ENCODE measurements at places on chromosomes 7 and 10. TPM values are rescaled to one million over a fixed set of nuclear protein-coding genes. Genes with fewer than 3 reads are reported as not detected.

Gene GPR37
- total RNA-seq, result 66.9 TPM

Gene MRM2
- 22.0 TPM for total RNA-seq

Gene VSTM2A
- total RNA-seq, result 27.3 TPM

Gene FAM20C
- total RNA-seq, result 24.7 TPM

Gene SPDYE5
- 0.22 TPM for total RNA-seq

Gene SVIL
- 107 TPM for total RNA-seq

Gene FFAR4
- not detected for total RNA-seq

Gene CYP26C1
- total RNA-seq, result 0.38 TPM

Gene IFIT1B
- 1.0 TPM for total RNA-seq

Gene ABCC2
- total RNA-seq, result 3.4 TPM

Gene ORAI2
- total RNA-seq, result 41.8 TPM

Gene FANK1
- total RNA-seq, result 3.1 TPM

Gene SAP25
- total RNA-seq, result not detected

Gene FAM131B
- total RNA-seq, result 13.0 TPM

Gene C10orf53
- total RNA-seq, result not detected

Gene ZNF804B
- total RNA-seq, result 6.3 TPM

Gene TMEM243
- total RNA-seq, result 30.1 TPM

Gene SH3PXD2A
- 50.5 TPM for total RNA-seq

Gene CRHR2
- total RNA-seq, result 0.60 TPM

Gene VAX1
- 0.33 TPM for total RNA-seq

Gene GUSB
- total RNA-seq, result 50.9 TPM

Gene TDRD1
- total RNA-seq, result 0.38 TPM

Gene GNAT3
- not detected for total RNA-seq

Gene HOXA1
- 0.44 TPM for total RNA-seq

Gene MET
- 43.3 TPM for total RNA-seq

Gene ATG9B
- 1.9 TPM for total RNA-seq

Gene SDK1
- 17.0 TPM for total RNA-seq

Gene PRKG1
- total RNA-seq, result 52.7 TPM

Gene PRKCQ
- 8.7 TPM for total RNA-seq

Gene CLEC5A
- total RNA-seq, result 0.49 TPM
